LoVo (cell line): ENCODE measurements at places on chromosomes 7 and 10.

GRCh38 chr7:25303281-25304181 lies 75.2 kb upstream of the NPVF start:
- no peak for DNase-seq

DNA sequence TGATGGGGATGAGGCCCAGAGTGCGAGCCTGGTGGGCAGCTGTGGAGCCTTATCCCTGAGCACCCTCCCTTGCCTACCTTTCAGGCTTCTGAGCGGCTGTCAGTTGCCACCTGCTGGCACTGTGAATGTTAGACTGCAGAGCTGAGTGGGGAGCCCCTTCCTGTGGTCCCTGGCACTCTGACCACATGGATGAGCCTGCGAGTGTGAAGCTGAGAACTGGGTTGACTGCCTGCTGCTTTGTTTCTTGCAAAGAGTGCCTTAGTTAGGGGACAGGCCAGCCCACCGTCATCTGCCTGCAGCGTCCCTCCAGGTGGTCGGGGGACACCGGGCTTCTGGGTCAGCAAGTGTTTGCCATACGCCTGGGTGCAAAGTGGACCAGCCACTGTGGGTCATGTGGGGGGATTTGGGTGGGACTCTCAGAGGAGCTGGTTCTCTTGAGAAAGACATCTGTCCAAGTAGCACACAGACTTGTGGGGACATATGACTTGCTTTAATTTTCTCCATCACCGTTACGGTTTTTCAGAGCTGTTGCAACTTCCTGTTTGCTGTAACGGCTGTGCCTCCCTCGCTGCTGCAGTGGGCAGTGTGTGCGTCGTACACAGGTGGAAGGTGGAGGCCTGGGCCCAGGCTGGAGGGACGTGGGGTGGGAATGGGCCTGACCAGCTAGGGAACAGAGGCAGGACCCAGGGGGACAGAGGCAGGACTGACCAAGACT lies 13.7 kb downstream of the INPP5A start:
- DNase-seq = no peak

- no peak for DNase-seq
Measured at GRCh38 chr10:54262726-54263125, 538.3 kb downstream of the PCDH15 start.

DNA sequence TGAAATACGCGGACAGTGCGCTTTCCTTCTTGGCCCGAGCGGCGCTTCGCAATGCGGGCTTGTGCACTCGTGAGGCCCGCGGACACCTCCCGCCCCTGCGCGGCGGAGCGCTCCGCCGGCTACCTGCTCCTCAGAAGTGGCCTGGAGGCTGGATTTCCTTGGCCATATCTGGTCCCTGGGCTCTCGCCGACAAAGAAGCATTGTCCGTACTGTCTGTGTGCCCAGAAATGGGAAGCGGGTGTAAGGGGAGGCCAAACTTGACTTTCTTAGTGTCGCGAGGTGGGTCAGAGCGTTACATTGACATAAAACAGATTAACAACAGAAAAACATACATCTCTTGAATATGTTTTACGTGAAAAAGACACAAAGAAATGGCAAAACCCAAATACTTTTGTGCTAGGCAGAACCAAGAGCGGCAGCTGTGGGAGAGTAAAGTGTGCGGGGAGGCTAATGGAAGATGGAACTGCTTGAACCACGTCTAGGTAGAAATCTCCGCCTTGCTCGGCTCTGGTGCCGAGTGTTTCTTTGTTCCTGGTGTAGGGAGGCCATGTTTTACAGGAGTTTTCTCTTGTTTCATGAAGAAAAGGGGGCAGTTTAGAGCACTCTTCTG lies 1.4 kb downstream of the LANCL2 start:
- peak; percentile 45 for DNase-seq

GRCh38 chr10:58512491-58513187 lies at the start of gene BICC1:
BICC1 (plus strand) TSS chr10:58512872; CDS start chr10:58513144, 272 bp downstream.
- peak; percentile 30 for DNase-seq

GRCh38 chr10:75347186-75347585 lies 54.4 kb downstream of the ZNF503 start:
- DNase-seq = no peak

- DNase-seq = no peak
Measured at GRCh38 chr7:29229066-29229465, 34.5 kb downstream of the CHN2 start.

DNA sequence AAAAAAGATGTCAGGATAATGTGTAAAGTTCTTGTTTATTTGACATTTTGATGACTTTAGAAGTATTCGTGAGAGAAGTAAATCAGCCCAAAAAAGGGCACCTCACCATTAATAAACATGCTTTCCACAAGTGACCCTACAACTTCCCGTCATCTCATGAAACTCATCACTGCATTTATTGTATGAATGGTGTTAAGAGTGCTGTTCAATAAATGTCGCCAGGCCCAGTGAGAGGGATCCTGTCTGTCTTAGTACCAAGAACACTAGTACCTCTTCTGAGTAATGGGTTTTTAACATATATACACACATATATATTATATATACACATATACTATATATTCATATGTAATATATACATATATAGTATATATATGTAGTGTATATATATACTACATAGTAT lies 61.9 kb downstream of the TMEM26 start:
- DNase-seq = no peak

DNA sequence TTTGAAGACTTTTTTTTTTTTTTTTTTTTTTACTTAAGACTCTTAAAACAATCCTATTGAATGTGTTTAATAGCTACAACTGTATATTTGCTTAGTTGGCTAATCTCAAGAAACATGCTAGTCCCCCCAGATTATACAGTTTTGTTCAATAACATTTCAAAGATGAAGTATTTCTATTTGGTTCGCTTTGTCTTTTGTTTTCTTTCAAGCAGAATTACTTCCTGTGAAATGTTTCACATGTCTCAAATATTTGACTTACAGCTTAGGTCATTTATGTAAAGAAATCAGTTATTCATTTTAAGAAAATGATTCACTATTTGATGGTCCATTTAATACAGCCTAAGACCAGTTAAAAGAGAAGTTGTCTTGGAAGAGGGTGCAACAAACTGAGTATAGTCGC lies 12.8 kb upstream of the LAMB1 start:
- DNase-seq = no peak

- DNase-seq = no peak
Measured at GRCh38 chr7:41238851-41239331, 464.0 kb downstream of the INHBA start.
